ENCODE measurements at places on chromosomes 3 and 15. TPM values are rescaled to one million over a fixed set of nuclear protein-coding genes. Genes with fewer than 3 reads are reported as not detected.

The C3orf20 gene
- not detected for total RNA-seq

The GRM7 gene
- not detected for total RNA-seq

The SCAMP5 gene
- total RNA-seq, result 4.2 TPM

The LRTM1 gene
- total RNA-seq, result not detected

The ITPR1 gene
- total RNA-seq, result 20.1 TPM

The CHL1 gene
- total RNA-seq, result 2.2 TPM

The TRPM7 gene
- 26.8 TPM for total RNA-seq

The GABRG3 gene
- not detected for total RNA-seq

The DHFR2 gene
- total RNA-seq, result 3.7 TPM

The GPR176 gene
- 4.2 TPM for total RNA-seq

The MESP2 gene
- not detected for total RNA-seq

The GOLGA6L26 gene
- total RNA-seq, result not detected

The PPP1R14D gene
- not detected for total RNA-seq

The CSNK1G1 gene
- 5.6 TPM for total RNA-seq

The FETUB gene
- 0.14 TPM for total RNA-seq

The STRA6 gene
- 0.14 TPM for total RNA-seq

The EBLN2 gene
- 1.5 TPM for total RNA-seq

The NRROS gene
- 2.5 TPM for total RNA-seq

The ARHGAP31 gene
- total RNA-seq, result 33.5 TPM

The SRGAP3 gene
- 15.9 TPM for total RNA-seq

The VILL gene
- total RNA-seq, result 1.1 TPM

The HOMER2 gene
- total RNA-seq, result 38.2 TPM

The FEZF2 gene
- total RNA-seq, result not detected

The CHD2 gene
- 28.3 TPM for total RNA-seq

The CYP19A1 gene
- total RNA-seq, result 0.43 TPM

The HHLA2 gene
- not detected for total RNA-seq

The ARNT2 gene
- 6.0 TPM for total RNA-seq

The KIAA1143 gene
- 31.6 TPM for total RNA-seq

The KLHL40 gene
- not detected for total RNA-seq

The KCNH8 gene
- total RNA-seq, result not detected

The LMAN1L gene
- total RNA-seq, result 11.2 TPM

All from heart left ventricle (tissue), 16 donors.